ENCODE measurements at places on chromosomes 12 and 14.

- DNase-seq, result no peak
Observed at GRCh38 chr12:21521541-21521940, 4.6 kb upstream of the SPX start.

DNA sequence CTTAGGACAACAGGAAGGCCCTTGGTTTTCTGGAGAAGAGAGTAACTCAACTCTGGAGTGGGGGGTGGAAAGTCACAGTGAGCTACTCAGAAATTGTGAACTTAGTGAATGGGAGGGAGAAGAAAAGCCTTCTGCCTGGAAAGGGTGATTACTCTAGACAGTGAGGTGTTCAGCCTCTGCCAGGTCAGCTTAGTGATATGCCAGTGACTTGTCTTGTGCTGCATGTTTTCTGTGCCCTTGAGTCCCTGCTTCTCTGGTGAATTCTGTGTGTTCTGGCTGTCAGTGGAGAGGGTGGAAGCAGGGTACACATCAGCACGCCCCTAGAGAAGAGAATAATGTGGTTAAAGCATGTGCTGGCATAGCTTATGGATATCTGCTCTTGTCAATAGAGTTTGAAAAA, 13.4 kb downstream of the ATP23 start:
- DNase-seq, result no peak

GRCh38 chr12:115456946-115457689, 773.1 kb upstream of the TBX3 start:
- DNase-seq, result no peak

DNA sequence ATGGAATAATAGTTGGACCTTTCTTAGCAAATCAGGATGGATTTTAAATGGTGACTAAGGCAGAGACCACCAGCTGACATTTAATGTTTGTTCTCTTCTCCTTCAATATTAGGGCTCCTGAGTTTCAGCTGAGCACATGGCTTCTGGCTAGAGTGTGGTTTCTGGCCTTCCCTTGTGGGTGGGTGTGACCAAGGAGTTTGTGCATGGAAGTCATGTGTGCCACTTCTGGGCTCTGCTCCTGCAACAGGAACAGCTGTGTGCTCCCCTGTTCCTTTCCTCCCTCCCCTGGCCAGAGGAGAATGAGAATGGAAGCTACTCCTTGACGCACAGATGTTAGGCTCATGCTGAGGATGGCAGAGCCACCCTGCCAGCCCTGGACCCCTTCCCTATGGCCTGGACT, 44.2 kb downstream of the CCDC175 start:
- no peak for DNase-seq

DNA sequence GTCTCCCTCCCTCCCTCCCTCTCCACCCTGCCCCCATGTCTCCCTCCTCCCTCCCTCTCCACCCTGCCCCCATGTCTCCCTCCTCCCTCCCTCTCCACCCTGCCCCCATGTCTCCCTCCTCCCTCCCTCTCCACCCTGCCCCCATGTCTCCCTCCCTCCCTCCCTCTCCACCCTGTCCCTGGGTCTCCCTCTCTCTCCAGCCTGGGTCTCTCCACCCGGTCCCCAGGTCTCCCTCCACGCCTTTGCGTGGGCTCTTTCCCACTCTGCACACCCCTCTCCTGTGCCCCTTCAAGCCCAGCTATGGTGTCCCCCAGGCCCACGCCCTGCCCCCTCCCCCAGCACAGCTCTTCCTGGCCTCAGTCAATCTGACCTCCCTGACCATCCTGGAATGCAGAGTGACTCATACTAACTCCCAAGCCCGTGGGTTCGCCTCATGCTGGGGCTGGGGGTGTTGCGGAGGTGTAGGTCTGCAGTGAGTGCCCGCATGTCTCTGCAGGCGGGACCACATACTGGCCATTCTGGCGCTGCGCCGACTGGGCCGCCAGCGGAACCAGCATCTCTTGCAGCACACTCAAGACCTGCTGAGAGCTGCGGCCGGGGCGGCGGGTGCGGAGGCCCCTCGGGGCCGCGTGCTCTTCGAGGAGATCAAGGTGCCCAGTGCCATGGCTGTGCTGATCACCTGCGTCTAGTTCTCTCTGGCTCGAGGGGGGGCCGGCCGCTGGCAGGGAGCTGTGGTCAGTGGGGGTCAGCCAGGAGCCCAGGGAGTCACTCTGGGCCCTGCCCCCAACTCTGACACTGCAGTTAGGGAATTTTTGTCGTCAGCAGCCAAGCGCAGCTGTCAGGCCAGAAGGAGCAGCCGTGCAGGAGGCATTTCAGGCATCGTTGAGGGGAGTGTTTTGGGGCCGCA, 13.5 kb upstream of the TNFAIP2 start:
- DNase-seq, result no peak

DNA sequence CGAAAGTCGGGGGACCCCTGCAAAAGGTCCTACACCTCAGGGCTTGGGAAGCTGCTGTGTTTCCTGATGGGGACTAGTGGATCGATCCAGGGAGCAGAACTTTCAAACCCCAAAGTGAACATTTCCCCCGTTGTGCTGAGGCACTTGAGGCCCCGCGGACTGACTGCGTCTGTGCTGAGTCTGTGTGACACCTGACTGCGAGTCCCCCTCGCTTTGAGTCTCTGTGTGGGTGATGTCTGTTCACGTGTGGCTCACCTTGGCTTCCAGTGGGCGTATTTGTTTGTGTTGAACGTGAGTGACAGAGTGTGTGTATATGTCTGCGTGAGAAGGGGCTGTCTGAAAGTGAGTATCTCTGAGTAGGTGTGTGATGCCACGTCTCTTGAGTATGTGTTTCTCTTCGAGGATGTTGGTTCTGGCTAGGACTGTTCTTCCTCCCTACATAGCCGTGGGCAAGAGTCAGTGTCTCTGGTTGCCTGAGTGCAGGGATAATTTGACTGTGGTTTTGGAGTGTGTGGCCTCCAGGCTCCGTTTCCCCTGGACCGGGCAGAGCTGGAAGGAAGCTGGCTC, 1.3 kb downstream of the TEAD4 start:
- DNase-seq, result no peak

DNA sequence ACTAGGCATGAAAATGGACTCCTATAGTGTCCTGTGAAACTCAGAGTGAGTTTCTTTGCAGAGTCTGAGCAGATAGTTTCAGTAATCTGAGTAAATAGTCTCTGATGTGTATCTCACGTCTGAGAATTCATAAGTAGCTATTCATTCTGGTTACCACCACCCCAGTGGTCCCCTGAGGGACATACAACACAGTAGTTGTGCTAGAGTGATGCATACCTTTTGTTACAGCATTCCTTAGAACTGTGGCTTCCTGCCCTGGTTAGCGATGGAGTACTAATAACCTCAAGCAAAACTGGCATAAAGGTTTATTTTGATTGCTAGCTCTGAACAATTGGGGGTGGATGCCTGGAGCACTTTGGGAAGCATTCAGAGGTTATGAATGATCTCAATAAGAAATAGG, 114.7 kb downstream of the DAAM1 start:
- DNase-seq, result no peak

DNA sequence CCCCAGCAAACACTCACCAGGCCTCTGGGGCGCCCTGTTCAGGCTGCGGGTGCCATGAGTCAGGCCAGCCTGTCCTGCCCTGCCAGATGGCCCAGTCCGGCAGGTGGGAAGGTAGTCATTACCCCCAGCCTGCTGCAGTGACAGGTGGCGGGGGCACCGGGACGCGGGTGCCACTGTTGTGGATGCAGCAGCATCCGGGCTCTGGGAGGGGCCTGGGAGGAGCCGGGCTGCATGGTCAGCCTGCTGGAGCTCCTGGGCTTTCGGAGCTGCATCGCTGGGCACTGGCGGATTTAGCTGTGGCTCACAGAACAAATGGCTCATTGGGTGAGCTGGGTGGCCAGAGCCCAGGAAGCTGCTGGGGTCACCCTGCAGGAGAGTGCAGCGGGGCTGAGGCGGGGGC, 13.5 kb downstream of the CEP170B start:
- no peak for DNase-seq

GRCh38 chr14:60986500-60986899, 5.5 kb downstream of the SLC38A6 start:
- no peak for DNase-seq

- no peak for DNase-seq
Observed at GRCh38 chr14:68312884-68313610, 479.8 kb downstream of the ZFP36L1 start.

- DNase-seq, result no peak
Observed at GRCh38 chr12:27488479-27488878, 35.5 kb upstream of the PPFIBP1 start.

- DNase-seq, result no peak
Observed at GRCh38 chr12:26748412-26748740, 84.6 kb downstream of the ITPR2 start.

GRCh38 chr12:70240673-70241072, 2.6 kb upstream of the CNOT2 start:
- DNase-seq, result no peak

GRCh38 chr12:60059180-60059579, 463.4 kb downstream of the SLC16A7 start:
- no peak for DNase-seq

- no peak for DNase-seq
Observed at GRCh38 chr14:87874676-87875075, 118.3 kb downstream of the GALC start.

GRCh38 chr14:86639146-86639545, 1109.2 kb downstream of the FLRT2 start:
- no peak for DNase-seq

GRCh38 chr12:46387670-46388069, 15.1 kb upstream of the SLC38A2 start:
- no peak for DNase-seq
